Upper lobe of left lung (tissue), 6 donors: ENCODE measurements at places on chromosomes 11 and 22. TPM values are rescaled to one million over a fixed set of nuclear protein-coding genes. Genes with fewer than 3 reads are reported as not detected.

DNA sequence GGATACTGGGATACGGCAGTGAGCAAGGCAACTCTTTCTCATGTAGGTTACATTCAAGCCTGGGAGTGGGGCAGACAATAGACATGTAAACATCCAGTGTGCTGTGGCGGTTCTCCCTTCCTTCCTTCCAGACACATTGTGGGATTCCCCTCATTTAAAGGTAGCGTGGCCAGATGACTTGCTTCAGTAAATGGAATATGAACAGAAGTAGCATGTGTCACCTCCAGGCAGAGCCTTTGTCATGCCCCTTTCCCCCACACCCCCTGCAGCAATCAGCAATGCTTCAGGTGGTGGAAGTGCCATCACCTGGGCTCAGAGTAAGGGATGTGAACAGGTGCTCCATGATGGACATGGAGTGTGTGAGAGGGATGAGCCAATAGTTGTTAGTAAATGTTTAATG, 34.8 kb upstream of the TTC12 start:
- H3K27ac ChIP-seq, result no peak overlapping the region
- no peak overlapping the region for H3K4me3 ChIP-seq
- no peaks in the 10 kb centered on the region for H3K4me1 ChIP-seq
- no peaks in the 10 kb centered on the region for H3K27me3 ChIP-seq
- H3K36me3 ChIP-seq, result no peaks in the 10 kb centered on the region

- H3K27ac ChIP-seq, result no peak overlapping the region
- no peaks in the 10 kb centered on the region for H3K4me1 ChIP-seq
- no peaks in the 10 kb centered on the region for H3K27me3 ChIP-seq
- no peak for DNase-seq
These were observed 145.2 kb upstream of the SYT13 start for GRCh38 chr11:45431046-45432018.

DNA sequence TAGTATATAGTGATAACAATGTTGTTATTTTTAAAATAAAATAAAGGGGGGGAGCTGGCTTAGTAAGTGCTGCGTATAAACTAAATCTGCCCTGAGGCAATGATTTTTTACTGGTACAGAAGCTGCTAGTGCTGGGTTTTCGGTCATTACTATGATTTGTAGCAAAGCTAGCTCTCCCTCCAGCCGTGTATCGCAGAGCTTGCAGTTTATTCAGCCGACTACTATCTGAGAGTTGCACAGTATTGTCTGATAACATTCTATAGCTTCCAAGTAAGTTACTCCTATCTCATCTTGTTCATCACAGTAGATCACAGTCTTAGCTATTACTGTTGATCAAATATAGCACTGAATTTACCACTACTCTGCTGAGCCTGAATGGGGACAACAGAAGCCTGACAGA, 805.5 kb upstream of the ARHGAP42 start:
- DNase-seq, result no peak
- no peaks in the 10 kb centered on the region for H3K36me3 ChIP-seq
- H3K4me1 ChIP-seq, result no peaks in the 10 kb centered on the region
- H3K27ac ChIP-seq, result no peak overlapping the region

- no peak overlapping the region for H3K4me3 ChIP-seq
- H3K27ac ChIP-seq, result no peak overlapping the region
- no peaks in the 10 kb centered on the region for H3K4me1 ChIP-seq
- no peak for DNase-seq
- no peaks in the 10 kb centered on the region for H3K27me3 ChIP-seq
These were observed 49.2 kb upstream of the SYT7 start for GRCh38 chr11:61630089-61630488.

- no peak overlapping the region for H3K27ac ChIP-seq
- H3K36me3 ChIP-seq, result no peaks in the 10 kb centered on the region
- no peak overlapping the region for H3K4me3 ChIP-seq
- no peaks in the 10 kb centered on the region for H3K4me1 ChIP-seq
These were observed 375.9 kb downstream of the LUZP2 start for GRCh38 chr11:24872651-24873311.

DNA sequence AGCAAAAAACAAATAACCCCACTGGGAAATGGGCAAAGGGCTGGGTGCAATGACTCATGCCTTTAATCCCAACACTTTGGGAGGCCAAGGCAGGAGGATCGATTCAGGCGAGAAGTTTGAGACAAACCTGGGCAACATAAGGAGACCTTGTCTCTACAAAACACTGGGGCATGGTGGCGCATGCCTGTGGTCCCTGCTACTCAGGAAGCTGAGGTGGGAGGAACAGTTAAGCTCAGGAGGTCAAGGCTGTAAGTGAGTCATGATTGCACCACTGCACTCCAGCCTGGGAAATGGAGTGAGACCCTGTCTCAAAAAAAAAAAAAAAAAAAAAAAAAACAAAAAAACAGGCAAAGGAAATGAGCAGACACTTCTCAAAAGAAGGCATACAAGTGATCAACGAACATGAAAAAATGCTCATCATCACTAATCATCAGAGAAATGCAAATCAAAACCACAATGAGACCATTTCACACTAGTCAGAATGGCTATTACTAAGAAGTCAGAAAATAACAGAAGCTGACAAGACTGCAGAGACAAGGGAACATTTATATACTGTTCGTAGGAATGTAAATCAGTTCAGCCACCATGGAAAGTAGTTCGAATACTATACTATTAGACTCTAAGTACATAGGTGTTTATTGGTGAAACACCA, 48.2 kb upstream of the SMCO4 start:
- no peaks in the 10 kb centered on the region for H3K36me3 ChIP-seq
- no peaks in the 10 kb centered on the region for H3K4me1 ChIP-seq
- H3K27ac ChIP-seq, result no peak overlapping the region

GRCh38 chr11:92180226-92180625, 44.4 kb upstream of the FAT3 start:
- H3K4me3 ChIP-seq, result no peak overlapping the region
- H3K27me3 ChIP-seq, result no peaks in the 10 kb centered on the region
- H3K4me1 ChIP-seq, result no peaks in the 10 kb centered on the region
- no peaks in the 10 kb centered on the region for H3K36me3 ChIP-seq
- DNase-seq, result no peak

DNA sequence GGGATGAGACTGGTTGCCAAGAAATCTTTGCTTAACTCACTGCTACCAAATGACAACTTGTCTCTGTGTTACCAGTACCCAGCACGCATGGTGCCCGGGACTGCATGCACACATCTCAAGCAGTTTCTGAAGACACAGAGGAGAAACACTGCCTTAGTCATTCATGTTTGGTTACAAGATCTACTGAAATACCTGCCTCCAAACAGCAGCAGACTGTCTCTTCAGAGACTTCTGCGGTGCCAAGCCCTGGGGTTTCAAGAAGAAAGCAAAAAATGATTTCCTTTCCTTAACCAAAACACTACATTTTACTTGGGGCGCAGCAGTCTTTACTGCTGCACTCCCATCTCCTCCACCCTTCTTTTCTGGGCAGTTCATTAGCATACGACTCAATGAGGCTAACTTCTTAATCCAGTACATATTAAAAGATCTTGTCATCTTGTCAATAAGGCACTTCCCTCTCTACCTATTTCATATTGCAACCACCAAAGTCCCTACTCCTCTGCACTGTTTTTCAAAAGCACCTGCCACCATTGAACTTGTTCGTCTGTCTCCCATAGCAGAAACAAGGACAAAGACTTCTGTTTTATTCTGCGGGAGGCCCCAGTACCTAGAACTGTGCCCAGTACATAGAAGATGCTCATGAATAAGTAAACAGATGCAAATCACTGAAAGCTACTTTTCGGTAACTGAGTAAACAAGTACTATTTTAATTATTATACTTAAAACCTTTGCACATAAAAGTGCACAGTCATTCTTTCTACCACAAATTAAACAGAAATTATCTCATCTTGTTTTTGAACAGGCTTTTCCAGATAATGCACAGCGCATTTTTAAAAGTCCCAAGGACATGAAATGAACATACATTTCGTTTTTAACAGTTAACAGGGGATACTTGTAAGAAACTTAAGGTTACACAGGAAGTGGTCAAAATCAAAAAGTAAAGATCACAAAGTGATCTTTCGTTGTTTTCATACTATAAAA, 4.0 kb downstream of the NAP1L4 start:
- peak overlapping the region; percentile 70 for H3K27ac ChIP-seq
- no peaks in the 10 kb centered on the region for H3K27me3 ChIP-seq
- DNase-seq, result no peak
- no peaks in the 10 kb centered on the region for H3K36me3 ChIP-seq
- H3K4me3 ChIP-seq, result no peak overlapping the region
- H3K4me1 ChIP-seq, result peaks cover 35% of the 10 kb centered on the region

GRCh38 chr11:13942971-13943381, 19.5 kb upstream of the SPON1 start:
- H3K27me3 ChIP-seq, result no peaks in the 10 kb centered on the region
- no peaks in the 10 kb centered on the region for H3K36me3 ChIP-seq
- no peaks in the 10 kb centered on the region for H3K4me1 ChIP-seq
- no peak overlapping the region for H3K4me3 ChIP-seq
- H3K27ac ChIP-seq, result no peak overlapping the region

CLTCL1 gene
- 6.8 TPM for total RNA-seq

PPARA gene
- 10.2 TPM for total RNA-seq

GAS2 gene
- total RNA-seq, result 1.5 TPM

ADAMTS15 gene
- 6.7 TPM for total RNA-seq

OAF gene
- 41.6 TPM for total RNA-seq

SELENOO gene
- total RNA-seq, result 67.0 TPM

CNTF gene
- total RNA-seq, result 1.4 TPM

SMDT1 gene
- 135 TPM for total RNA-seq

OR52A1 gene
- not detected for total RNA-seq
